GM18507 (cell line): ENCODE measurements at places on chromosomes 1 and 21.

GRCh38 chr1:16458831-16459230 lies 18.3 kb downstream of the NECAP2 start:
- DNase-seq: no peak

- no peak for DNase-seq
Measured at GRCh38 chr1:60329651-60330050, 256.1 kb upstream of the C1orf87 start.

DNA sequence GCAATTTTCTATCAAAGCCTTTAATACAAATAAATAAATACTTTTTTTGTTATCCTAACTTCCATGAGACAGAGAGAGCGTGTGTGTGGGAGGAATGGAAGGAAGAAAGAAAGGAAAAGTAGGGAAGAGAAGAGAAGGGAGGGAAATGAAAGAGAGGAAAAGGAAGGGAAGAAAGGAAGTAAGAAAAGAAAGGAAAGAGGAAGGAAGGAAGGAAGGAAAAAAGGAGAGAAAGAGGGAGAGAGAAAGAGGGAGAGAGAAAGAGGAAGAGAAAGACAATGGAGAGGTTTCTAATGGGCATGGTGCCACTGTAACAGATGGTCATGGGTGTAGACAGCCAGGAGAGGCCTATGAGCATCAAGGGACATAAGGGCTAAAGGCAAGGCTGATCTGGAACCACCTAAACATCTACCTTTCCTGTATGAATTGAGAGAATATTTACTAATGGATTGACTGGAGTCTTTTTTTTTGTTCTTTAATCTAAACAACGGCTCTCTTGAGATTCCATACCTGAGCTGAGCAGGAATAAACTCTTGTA lies 234.9 kb downstream of the PTPRC start:
- DNase-seq: no peak

- no peak for DNase-seq
Measured at GRCh38 chr1:75720820-75721219, 3.7 kb upstream of the ACADM start.

DNA sequence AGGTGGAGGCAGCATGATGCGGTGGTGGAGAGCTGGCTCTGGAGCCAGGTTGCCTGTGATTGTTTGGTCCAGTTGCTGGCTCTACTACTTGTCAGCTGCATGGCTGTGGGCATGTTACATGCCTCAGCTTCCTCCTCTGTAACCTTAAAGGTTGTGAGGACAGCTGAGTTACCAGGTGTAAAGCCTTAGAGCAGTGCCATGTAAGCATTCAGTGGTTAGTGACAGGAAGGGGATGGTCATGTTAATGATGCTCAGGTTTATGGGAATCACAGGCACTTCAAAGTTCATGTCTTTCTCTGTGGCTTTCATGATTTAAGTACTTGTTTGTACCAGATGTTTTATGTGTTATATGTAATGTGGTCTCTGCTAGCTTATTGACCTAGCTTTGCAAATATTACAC lies 32.6 kb downstream of the PTGFRN start:
- no peak for DNase-seq

DNA sequence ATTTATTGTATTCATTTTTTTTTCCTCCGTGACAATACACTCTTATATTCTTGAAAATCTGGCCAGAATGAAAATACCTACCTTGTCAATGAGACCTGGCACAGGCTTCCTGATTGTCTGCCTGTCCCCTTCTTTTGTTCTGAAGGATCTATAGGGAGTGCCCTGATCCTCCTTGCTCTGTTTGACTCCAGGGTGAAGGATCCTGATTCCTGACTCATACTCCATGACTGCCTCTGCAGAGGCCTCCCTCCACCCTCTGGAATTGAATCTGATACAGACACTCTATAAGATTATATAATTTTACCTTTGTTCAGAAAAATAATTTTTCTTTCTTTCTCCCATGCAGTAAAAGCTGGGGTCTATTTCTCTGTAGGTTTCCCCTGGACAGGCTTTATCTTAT lies 116.2 kb downstream of the HMCN1 start:
- DNase-seq: no peak

DNA sequence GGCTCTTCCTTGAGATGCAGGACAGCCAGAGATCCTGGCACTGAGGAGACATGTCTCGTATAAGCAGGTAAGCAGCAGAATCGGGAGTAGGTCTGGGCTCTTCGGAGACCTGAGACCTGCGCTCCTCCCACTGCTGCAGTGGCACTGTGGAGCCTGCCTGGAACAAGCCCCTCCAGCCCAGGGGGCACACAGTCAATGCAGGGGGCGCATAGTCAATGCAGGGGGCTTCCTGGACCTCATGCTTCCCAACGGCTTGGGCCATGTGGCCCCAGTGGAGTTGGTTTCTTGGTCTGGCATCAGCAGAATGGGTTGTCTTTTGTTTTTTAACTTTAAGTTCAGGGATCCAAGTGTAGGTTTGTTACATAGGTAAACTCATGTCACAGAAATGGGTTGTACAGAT lies 27.9 kb upstream of the EPHA8 start:
- DNase-seq: no peak

DNA sequence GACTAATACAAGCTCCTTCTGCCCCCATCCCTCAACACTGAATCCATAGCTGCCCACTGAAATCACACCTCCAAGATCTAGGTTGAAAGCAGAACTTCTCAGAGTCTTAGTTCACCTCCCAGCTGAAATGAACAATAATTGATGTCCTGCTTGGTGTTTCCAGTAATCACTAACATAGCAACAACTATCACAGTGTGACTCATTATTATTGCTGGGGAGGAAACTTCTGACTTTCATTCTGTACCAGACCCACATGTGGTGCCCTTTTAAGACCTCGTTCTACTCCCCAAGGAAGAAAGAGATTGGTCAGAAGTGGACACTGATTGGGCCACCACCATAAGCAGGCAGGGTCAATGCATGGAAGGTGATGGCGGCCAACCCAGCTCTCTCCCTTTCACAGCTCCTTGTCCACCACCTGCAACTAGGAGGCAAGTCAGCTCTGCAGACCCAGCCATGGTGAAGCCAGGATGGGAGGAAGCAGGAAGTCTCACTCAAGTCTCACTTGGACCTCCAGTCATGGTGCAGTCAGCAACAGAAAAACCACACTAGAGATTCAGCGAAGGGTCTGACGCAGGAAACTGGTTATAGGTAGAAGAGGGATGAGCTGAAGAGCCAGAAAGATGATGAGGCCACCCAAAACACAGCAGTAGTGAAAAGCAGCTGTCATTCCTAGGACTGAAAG lies 720.2 kb downstream of the PTPRU start:
- no peak for DNase-seq

DNA sequence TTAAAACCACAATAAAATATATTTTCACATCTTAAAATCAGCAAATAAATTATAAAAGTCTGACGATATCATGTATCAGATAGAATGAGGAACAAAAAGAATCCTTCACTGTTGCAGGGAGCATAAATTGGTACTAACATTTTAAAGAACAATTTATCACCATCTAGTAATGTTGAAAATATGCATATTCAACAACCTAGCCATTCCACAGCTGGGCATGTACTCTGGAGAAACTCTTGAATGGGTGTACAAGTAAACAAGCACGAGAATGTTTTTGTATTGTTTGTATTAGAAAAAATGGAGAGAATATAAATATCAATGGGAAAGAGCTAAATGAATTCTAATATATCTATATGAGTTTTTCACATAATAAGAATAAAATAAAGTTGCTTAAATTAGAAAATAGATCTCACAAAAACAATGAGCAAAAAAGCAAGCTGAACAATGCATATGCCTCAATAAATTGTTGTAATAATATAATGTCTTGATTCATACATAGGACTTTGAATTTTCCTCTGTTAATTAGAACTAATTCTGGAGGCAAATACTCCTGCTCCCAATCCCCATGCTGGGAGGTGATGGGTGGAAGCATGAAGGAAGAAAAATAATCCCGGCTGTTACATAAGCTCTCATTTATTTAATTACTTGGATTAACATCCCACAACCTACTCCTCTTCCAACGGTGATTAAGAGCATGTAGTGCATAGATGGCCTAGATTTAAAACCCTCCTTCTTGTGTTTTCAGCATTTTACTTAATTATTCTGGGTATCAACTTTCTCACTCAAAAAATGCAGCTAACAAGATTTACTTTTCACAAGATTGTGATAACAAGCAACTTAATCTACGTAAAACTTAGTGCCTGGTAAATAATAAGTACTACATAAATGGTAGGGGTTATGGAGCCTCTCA lies 5.5 kb upstream of the FMO2 start:
- DNase-seq: no peak

GRCh38 chr21:38869196-38869595 lies 63.5 kb downstream of the ETS2 start:
- no peak for DNase-seq

GRCh38 chr1:79896140-79896539 lies 889.6 kb upstream of the ADGRL4 start:
- no peak for DNase-seq

DNA sequence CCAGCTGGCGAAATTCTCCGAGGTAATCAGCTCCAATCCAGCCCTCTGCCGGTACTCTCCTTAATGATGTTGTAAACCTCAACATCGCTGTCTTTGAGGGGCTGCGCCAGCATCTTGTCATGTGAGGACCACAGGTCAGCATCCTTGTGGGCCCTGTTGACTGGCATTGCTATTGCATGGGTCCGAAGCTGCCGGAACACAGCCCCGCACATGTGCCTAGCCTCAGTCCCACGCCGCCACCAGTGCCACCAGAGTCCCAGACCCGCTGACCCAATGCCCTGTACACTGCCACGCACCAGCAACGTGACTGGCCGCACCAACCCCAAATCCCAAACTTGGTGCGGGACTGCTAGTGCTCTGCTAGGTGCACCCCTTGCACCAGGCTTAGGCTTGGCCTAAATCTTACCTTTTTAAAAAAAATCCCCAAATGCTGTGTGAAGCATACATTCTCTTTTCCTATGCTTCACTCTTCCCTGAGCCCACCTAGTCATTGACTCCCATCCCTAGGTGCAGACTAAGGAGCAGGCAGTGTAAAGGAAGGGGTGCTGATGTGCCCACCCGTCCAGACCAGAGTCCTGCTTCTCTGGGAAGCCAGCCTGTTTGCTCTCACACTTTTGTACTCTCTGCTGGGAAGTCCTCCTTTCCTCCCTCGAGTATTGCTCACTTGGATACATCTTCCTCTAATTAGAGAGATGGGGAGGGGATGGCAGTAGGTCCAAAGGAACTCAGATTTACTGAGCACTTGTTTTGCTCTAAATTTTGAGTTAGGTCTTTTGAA lies 81.9 kb upstream of the ARTN start:
- no peak for DNase-seq

- no peak for DNase-seq
Measured at GRCh38 chr21:46021978-46022544, 40.5 kb downstream of the COL6A1 start.

GRCh38 chr1:53766831-53767405 lies 28.0 kb upstream of the GLIS1 start:
- DNase-seq: no peak

DNA sequence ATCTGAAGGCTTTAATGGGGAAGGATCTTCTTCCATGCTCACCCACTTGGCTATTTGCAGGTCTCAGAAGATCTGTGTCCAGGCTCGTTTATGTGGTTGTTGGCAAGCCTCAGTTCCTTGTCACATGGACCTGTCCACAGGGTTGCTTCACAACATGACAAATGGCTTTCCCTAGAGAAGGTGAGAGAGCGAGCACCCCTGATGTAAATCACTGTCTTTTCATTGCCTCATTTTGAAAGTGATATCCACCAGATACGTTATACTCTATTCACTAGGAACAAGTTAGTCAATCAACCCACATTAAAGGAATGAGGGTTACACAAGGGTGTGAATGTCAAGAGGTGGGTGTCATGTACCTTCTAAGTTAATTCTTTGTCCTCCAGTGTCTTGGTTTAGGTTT lies 433.3 kb downstream of the RPS6KC1 start:
- no peak for DNase-seq

DNA sequence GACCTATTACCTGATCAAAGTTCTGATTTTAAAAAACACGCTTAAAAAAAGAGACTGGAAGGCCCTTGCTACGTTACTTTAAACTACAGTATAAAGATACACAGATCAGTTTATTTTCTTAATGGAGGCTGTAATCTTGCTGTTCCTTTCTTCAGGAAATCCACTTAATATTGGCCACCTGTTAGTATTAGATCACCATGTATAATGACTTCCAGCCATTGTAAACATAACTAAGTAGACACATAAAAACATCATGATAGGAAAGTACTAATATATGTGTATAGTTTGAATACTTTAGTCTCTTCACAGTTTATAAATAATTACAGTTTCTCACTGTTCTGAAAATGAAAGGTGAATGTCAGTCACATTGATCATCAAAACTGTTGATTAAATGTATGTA lies 68.6 kb downstream of the ADGRL2 start:
- DNase-seq: no peak

GRCh38 chr21:40351006-40351405 lies 483.8 kb downstream of the PCP4 start:
- DNase-seq: no peak

- no peak for DNase-seq
Measured at GRCh38 chr1:244633140-244633539, 19.8 kb upstream of the DESI2 start.

DNA sequence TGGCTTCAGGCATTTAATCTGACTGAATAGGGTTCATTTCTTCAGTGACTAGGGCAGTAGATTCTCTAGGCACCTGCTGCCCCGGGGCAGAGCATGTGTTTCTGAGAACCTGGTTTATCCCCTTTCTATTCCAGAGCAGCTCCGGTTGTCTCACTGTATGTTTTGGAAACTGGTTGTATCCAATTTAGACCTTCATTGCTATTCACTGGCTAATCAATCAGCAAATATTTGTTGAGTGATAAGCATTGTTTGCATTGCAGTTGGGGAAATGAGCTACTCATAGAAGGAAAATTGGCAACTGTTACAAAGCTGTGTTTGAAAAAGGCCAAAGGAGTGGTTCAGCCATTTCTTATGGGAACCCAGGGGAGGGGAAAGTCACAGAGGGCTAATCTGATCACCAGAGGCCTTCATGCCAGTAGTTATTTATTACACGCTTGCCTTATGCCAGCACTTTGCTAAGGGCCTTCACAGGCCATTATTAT lies 2.9 kb downstream of the QSOX1 start:
- no peak for DNase-seq

DNA sequence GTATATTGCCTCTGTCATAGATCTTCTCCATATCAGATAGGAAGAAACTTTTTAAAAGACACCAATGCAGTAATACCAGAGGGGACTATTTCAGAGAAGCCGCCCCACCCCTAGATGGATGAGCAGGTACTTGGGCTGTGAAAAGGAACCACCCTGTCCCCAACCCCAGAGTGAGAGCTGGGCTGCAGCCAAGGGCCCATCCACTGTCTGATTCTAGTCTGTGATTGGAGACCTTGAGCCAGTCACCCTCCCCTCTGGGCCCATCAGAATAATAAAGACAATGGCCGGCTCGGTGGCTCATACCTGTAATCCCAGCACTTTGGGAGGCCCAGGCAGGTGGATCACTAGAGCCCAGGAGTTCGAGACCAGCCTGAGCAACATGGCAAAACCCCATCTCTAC lies 5.0 kb downstream of the CLEC20A start:
- no peak for DNase-seq

- DNase-seq: no peak
Measured at GRCh38 chr1:178382372-178382771, 114.4 kb downstream of the CLEC20A start.

DNA sequence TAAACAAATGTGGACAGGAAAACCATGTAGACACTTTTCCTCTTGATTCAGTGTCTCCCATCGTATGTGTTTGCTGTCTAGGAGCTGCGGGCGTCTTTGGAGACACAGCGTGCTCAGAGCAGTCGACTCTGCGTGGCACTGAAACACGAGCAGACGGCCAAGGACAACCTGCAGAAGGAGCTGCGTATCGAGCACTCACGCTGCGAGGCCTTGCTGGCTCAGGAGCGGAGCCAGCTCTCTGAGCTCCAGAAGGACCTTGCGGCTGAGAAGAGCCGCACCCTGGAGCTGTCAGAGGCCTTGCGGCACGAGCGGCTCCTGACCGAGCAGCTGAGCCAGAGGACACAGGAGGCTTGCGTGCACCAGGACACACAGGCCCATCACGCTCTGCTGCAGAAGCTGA lies 27.2 kb upstream of the DIP2A start:
- no peak for DNase-seq
